ENCODE measurements at places on chromosomes 1 and 21.
A peak's percentile ranks its signal among the peaks of the same experiment; 100 is the strongest.

GRCh38 chr1:41648844-41649243 is 164.4 kb upstream of the EDN2 start:
- DNase-seq = no peak

- no peak for DNase-seq
These were observed 145.3 kb downstream of the S1PR1 start for GRCh38 chr1:101382135-101382534.

DNA sequence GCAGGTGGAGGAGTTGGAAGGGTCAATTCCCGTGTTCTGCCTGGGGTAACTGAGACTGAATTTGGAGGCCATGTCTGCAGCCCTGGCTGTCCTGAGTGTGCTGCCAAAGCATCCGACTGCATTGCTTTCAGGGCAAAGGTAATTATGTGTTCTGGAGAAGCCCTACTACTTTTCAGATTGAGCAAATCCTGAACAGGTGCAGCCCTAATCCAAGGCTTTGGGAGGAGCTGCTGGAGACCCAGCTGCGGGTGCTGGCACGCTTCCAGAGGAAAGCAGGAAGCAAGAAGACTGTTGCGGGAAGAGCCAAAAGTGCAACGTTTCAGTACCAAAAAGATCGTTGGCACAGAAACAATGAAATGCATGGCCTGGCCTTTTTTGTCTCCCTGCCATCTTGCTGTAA is 73.7 kb upstream of the NRIP1 start:
- no peak for DNase-seq

DNA sequence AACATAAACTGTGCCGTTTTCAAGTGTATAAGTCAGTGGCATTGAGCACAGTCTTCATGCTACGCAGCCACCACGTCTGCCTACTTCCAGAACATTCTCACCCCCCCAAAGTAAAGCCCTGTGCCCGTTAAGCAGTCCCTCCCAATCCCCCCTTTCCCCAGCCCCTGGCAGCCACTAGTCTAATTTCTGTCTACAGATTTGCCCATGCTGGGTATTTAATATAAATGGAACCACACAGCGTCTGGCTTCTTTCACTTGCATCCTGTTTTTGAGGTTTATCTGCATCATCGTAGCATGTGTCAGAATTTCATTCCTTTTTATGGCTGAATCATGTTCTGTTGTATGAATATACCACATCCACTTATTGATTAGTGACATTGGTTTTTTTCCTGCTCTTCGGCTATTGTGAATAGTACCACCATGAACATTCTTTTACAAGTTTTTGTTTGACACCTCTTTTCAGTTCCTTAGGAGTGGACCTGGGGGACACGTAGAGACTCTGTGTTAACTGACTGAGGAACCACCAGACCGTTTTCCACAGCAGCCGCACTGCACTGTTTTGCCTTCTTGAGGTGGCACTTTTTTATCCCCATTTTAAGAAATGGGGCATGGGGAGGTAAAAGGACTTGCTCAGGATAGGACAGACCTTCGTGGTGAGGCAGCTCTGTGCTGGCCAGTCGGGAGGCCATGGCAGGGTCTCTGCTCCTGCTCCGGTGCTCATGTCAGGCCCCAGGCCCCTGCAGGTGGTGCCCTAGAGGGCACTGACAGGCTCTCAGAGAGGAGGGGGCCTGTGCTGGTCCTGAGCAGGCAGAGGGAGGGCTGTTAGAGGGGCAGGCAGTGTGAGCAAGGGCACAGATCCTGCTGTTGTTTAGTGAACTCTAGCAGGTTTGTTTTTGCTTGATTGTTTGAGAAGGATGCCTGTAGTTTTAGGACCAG is 123.8 kb downstream of the PCBP3 start:
- DNase-seq = no peak

- no peak for DNase-seq
These were observed 72.8 kb downstream of the PTPRU start for GRCh38 chr1:29309075-29309474.

DNA sequence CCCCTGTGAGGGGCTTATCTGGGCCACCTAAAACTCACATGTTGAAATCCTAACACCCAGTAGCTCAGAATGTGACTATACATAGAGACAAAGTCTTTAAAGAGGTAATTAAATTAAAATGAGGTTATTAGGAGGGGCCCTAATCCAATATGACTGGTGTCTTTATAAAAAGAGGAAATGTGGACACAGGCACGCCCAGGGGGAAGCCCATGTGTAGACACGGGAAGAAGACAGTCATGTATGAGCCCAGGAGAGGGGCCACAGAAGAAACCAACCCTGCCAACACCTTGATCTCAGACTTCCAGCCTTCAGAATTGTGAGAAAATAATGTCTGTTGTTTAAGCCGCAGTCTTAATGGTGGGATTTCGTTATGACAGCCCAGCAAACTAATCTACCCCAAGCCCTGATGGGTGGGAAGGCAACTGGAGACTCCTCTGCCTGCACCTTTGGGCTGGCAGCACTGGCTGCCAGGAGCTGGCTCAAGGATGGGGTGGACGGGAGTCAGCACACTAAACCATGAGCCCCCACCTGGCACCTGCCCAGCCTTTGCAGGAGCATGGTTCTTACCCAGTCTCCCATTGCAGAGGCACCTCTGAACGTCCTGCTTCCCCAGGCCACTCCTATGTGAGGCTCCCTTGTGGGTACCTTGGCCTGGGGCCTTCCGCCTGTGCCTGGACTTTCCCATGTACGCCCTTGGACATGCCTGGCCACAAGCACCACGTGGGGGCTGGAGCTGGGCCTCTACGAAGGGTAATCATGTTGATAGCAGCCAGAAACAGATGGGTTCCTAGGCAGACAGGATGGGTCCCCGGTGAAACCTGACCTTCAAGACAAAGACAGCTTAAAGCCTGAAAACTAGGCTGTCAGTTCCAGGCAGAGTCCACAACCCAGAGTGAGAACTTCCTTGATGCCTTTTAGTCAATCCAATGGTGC is 57.1 kb upstream of the DMRTB1 start:
- no peak for DNase-seq

DNA sequence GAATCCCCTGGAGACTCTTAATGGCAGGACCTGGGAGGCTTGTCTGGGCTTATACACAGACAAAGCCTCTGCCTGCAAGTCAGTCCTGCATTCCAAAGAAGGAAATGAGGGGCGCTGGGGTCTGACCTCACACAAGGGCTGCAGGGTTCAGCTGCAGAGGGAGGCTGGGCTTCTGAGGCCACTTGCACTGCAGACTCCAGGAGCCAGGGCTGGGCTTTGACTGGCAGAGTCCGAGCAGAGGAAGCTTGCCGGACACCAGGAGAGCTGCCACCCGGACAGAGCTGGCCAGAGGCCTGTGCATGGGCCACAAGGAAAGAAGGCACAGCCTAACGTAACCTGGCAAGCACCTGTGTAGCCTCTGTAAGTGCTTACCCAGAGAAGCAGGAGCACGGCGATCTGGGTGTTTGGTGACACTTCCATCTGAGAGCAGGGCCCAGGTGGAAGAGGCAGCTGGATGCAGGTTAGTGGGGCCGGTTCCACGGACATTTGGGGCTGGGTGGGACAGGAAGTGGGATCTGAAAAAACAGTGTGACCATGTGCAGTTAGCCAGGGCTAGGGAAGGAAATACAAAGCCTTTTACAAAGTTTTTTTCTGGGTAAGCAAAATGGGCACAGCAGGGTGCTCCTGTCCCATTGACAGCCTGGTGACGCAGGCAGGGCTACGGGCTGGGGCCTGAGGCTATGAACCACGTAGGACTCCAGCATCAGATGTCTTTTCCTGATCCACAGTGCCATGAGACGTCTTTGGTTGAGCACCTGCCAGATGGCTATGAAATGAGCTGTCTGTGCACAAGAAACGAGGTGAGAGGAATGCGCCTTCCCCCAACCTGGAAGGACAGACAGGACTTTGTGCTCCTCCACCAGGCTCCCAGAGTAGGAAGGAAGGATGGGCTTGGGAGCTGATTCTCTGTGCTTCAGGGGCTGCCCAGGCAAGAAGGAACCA is 37.3 kb upstream of the LBR start:
- no peak for DNase-seq

GRCh38 chr1:176416777-176417176 is 46.2 kb upstream of the PAPPA2 start:
- no peak for DNase-seq

- DNase-seq = no peak
These were observed 20.3 kb downstream of the TSPAN2 start for GRCh38 chr1:115068826-115069585.

DNA sequence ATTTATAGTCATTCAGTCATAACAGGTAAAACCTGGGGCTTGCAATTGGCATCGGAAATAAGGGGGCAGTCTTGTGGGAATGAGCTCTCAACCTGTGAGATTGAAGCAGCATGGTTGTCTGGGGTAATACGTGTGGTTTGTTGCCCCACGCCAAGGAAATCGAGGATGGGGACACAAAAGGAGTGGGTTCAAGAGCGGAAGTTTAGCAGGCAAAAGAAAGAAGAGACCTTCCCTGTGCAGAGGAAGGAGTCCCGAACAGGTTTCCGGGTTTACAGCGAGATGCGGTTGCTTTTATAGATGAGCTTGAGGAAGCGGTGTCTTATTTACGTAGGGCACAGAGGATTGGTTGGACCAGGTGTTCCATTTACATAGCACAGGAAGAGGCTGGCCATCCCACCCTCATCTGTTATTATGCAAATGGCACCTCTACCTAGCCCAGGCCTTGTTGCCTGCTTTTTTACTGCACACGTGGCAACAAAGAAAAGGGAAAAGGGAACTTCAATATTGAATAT is 37.3 kb downstream of the IFNAR1 start:
- peak; percentile 53 for DNase-seq

DNA sequence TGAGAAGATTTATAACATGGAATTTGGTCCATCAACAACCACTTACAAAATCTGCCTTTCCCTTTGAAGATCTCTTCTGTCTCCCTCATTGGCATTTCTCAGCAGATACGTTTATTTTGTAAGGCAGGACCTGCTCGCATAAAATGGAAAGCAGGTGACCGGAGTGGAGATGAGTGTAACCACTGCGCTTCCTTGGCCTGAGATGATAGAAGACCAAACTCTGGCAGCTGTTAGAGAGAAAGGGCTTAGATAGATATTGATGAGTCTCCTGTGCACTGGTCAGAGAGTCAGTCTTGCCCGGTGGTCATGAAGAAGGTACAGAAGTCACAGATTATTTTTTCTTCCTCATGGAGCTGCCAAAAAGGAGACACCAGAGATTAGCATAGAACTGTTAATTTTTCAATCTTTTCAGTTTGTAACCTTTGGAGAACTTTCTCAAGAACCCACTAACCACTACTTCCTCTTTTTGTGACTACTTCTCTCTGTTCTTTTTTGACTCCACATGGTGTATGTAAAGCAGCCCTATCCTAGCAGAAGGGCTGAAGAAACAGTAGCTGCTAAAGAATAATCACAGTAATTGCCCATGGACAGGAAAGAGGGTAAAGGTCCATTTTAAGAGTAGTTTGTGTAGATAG is 47.6 kb downstream of the FCRL3 start:
- no peak for DNase-seq

DNA sequence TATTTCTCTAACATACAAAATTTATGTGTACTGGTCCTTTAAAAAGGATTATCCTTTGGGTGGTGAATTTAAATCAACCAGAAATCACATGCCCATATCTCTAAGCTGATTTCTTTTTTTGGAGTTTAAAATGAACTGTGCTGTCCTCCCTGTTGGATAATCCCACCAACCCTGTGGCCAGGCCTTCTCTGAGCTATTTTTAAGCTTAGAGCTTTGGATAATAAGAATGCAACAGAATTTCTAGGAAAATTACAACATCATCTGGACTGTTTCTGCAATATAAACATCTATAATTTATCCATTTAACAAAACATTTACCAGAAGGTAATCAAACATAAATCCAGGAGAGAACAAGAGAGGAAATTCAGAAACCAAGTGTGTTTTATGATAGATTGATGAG is 88.3 kb downstream of the LRRC40 start:
- no peak for DNase-seq

DNA sequence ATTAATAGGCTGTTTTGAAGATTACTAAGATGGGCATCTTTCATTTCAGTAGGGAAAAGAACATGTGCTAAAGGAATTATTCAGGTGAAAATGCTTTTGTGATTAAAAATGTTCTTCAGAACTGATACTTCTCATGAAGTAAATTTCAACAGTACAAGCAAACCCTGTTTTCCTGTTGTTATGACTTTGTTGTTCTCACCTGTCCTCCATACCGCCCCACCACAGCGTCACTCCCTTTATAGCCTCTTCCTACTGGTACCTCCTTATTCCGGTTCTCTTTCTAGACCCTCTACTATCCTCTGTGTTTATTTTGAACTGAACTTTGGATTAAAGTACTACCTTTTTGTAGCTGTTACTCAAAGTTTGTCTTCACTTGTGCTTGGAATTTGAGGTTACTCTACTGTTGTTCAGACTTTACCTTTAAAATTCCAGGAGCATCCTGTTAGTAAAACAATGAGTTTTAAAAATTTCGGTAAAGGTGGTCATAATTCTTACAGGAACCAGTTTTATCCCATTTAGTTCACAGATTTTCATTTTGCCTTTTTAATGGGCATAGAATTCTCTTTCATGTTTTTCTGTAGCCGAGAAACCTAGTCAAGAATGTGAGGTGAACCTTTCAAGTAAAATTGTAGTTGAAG is 10.9 kb downstream of the CNST start:
- DNase-seq = no peak

DNA sequence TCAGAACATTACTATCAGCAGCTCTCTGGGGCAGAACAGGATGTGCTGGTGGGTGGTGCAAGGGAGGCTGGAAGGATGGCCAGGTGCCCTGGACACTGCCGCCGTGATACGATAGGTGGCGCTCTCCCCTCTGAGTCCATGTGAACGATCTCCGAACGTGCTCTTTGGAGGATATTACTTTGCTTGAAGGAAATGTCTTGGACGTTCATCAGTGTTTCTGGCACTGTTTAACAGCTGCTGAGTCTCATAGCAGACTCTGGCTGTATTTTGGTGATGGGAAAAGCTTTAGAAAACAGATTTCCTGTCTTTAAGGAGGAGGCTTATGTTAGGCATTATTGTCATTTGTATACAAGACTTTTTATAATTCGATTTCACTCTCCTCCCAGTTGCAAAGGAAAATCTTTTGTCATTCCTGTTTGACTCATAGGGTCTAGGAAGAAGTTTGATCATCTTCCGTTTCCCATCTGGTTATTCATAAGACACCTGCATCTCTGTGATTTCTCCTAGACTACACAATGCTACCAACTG is 386.2 kb upstream of the ADGRL2 start:
- DNase-seq = no peak

DNA sequence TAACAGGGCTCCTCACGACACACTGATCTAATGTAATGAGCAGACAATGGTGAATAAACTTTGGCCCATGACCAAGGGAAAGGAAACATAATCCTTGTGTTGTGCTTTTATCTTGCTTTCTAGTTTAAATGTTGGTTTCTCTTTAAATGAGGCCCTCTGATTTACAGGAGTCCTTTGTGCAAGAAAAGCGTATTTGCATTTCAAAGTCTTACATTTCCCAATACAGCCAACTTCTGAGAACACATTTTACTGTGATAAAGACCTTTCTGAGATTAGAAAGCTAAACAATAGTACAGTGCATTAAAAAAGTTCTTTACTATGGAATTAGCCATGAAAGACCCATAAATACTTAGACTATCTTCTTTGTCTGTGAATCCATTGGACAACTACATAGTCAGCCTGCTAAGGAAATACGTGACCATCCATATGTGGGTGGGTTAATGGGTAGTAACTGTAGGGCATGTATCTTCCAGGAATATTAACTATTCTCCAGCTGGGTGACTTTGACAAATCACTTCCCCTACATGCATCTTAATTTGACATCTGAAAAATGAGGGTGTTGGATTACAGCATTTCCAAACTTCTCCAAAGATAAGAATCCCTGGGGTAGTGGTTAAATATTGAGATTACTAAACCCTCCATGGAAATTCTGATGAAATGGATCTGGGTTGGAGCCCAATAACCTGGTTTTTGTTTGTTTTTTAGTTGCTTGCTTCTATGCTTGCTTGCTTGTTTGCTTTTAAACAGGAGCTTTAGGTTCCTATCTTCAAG is 50.3 kb upstream of the USP1 start:
- no peak for DNase-seq

Measured in activated CD4-positive, alpha-beta T cell treated with anti-CD3 and anti-CD28 coated beads for 1 hour (primary cell).